ENCODE measurements at places on chromosomes 3 and 15. TPM values are rescaled to one million over a fixed set of nuclear protein-coding genes. Genes with fewer than 3 reads are reported as not detected.

The BLM gene
- total RNA-seq, result 64.1 TPM

- H3K27ac ChIP-seq, result no peak overlapping the region
- no peak overlapping the region for H3K4me3 ChIP-seq
- no peaks in the 10 kb centered on the region for H3K36me3 ChIP-seq
- no peak for DNase-seq
- no peaks in the 10 kb centered on the region for H3K4me1 ChIP-seq
Measured at GRCh38 chr3:55264919-55265318, 222.2 kb downstream of the WNT5A start.

DNA sequence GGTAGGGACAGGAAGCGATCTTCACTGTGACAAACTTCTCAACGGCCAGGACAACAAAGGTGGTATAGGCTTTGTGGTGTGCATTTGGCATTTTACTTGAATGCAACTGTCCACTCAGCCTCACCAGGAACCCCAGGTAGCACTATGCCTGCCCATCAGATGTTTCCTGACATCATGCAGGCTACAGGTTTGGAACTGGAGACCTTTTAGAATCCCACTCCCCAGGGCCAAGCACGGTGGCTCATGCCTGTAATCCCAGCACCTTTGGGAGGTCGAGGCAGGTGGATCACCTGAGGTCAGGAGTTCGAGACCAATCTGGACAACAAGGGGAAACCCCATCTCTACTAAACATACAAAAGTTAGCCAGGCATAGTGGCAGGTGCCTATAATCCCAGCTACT is 9.6 kb downstream of the STARD5 start:
- DNase-seq, result no peak
- peaks cover 71% of the 10 kb centered on the region for H3K36me3 ChIP-seq
- no peak overlapping the region for H3K4me3 ChIP-seq
- peaks cover 38% of the 10 kb centered on the region for H3K4me1 ChIP-seq
- H3K27me3 ChIP-seq, result no peaks in the 10 kb centered on the region

The AGTR1 gene
- not detected for total RNA-seq

The VILL gene
- total RNA-seq, result 11.4 TPM

DNA sequence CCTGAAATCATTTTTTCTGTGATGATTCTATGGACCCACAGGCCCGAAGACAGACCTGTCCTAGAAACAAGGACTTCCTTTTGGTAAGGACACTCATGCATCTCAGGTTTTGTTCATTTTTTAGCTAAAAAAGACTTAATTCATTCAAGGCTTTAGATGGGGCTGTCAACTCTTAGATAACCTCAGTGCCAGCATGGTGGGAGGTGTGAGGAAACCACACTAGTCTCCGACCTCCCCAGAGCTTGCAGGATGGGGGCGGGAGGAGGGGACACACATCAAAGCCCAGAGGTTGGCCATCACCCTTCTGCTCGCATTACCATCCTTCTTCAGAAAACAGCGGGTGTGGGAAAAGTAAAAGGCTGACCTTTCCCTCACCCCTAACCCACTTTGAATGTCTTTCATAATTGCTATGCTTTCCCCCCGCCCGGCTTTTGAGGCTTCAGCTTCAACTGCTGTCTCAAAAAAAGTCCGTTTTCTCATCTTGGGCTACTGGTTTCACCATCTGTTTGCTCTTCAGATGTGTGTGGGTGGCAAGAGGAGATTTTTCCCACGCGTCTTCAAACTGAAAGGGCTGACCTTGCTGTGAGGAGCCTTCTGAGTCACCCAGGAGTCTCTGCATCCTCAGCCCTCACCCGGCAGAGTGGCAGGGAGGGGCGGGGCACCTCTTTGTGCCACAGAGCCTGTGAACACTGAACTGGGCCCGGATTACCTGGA is 27.6 kb upstream of the CXCR6 start:
- peak overlapping the region; percentile 23 for H3K4me3 ChIP-seq
- H3K36me3 ChIP-seq, result peaks cover 33% of the 10 kb centered on the region
- peak; percentile 89 for DNase-seq
- H3K27me3 ChIP-seq, result peaks cover 25% of the 10 kb centered on the region
- H3K4me1 ChIP-seq, result peaks cover 29% of the 10 kb centered on the region
- peak overlapping the region; percentile 49 for H3K27ac ChIP-seq

GRCh38 chr15:61173899-61174689 is 55.0 kb downstream of the RORA start:
- H3K36me3 ChIP-seq, result no peaks in the 10 kb centered on the region
- DNase-seq, result no peak
- H3K4me1 ChIP-seq, result peaks cover 23% of the 10 kb centered on the region
- no peak overlapping the region for H3K4me3 ChIP-seq
- H3K27ac ChIP-seq, result no peak overlapping the region

- DNase-seq, result no peak
- H3K4me3 ChIP-seq, result peak overlapping the region; percentile 84
- peaks cover 27% of the 10 kb centered on the region for H3K4me1 ChIP-seq
- peaks cover 71% of the 10 kb centered on the region for H3K27me3 ChIP-seq
- H3K27ac ChIP-seq, result peak overlapping the region; percentile 87
Measured at GRCh38 chr3:179452176-179452564, 900 bp upstream of the GNB4 start.

- H3K27ac ChIP-seq, result peak overlapping the region; percentile 68
- peak overlapping the region; percentile 37 for H3K4me3 ChIP-seq
- H3K4me1 ChIP-seq, result peaks cover 54% of the 10 kb centered on the region
- H3K36me3 ChIP-seq, result peaks cover 21% of the 10 kb centered on the region
- no peak for DNase-seq
Measured at GRCh38 chr3:71488882-71489281, 94.6 kb downstream of the FOXP1 start.

The CKMT1A gene
- total RNA-seq, result 0.66 TPM

DNA sequence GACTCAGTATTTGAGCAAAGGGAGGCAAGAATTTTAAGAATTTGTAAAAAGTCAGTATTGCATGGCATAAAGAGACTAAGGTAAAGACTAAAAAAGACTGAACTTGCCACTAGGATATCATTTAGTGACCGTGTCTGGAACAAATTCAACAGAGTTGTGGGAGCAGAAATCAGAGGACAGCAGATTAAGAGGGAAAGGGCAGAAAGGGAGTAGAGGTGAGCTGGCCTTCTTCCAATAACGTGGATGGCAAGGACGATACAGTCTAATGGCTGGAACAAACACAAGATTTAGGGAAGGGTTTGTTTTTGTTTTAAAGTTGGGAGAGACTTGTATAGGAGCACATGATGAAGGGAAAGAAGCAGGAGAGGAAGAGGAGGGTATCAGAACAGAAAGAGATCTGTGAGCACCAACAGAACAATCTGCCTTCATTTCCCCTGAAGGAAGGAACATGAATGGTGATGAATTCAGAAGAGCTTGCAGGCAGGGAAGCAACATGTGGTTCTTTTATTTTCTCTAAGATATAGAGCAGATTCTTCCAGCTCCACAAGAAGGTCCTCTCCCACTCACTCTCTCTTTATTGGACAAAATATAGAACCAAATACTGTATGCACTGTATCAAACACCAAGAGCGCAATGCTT is 8.6 kb downstream of the VGLL4 start:
- peaks cover 27% of the 10 kb centered on the region for H3K36me3 ChIP-seq
- no peaks in the 10 kb centered on the region for H3K27me3 ChIP-seq
- H3K4me1 ChIP-seq, result peaks cover 71% of the 10 kb centered on the region
- peak overlapping the region; percentile 2 for H3K4me3 ChIP-seq
- H3K27ac ChIP-seq, result no peak overlapping the region
- DNase-seq, result no peak

- no peak for DNase-seq
- no peak overlapping the region for H3K4me3 ChIP-seq
- H3K4me1 ChIP-seq, result peaks cover 2% of the 10 kb centered on the region
- no peak overlapping the region for H3K27ac ChIP-seq
- H3K27me3 ChIP-seq, result no peaks in the 10 kb centered on the region
- H3K36me3 ChIP-seq, result no peaks in the 10 kb centered on the region
Measured at GRCh38 chr3:127077068-127077467, 94.2 kb downstream of the PLXNA1 start.

DNA sequence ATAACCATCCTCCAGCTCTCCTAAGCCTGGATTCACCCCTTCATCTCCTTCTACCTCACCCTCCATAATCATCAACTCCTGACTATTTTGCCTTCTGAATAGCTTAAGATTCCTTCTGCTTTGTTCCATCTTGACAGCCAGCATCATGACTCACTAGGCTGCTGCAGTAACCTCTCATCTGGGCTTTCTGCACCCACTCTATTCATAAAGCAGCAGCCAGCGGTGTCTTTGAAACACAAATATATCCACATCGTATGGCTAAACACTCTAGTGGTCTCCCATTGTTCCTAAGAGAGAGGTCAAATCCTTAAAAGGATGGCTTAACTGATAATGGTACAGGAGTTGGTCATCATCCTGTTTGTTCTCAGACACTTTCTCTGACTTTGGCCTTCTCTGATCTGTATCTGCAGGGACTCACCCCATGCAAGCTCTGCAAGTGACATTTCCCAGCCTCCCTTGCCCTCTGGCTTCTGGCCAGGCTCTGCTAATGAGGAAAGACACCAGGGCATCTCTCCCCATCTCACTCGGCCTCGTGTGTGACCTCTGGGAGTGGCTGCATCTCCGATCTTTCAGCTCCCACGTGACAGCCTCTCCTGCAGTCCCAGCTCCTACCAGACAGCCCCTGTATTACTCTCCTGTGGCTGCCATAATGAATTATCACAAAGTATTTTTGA is 6.2 kb downstream of the GRK7 start:
- DNase-seq, result no peak
- H3K27ac ChIP-seq, result no peak overlapping the region
- H3K27me3 ChIP-seq, result no peaks in the 10 kb centered on the region
- no peaks in the 10 kb centered on the region for H3K36me3 ChIP-seq
- H3K4me3 ChIP-seq, result no peak overlapping the region

DNA sequence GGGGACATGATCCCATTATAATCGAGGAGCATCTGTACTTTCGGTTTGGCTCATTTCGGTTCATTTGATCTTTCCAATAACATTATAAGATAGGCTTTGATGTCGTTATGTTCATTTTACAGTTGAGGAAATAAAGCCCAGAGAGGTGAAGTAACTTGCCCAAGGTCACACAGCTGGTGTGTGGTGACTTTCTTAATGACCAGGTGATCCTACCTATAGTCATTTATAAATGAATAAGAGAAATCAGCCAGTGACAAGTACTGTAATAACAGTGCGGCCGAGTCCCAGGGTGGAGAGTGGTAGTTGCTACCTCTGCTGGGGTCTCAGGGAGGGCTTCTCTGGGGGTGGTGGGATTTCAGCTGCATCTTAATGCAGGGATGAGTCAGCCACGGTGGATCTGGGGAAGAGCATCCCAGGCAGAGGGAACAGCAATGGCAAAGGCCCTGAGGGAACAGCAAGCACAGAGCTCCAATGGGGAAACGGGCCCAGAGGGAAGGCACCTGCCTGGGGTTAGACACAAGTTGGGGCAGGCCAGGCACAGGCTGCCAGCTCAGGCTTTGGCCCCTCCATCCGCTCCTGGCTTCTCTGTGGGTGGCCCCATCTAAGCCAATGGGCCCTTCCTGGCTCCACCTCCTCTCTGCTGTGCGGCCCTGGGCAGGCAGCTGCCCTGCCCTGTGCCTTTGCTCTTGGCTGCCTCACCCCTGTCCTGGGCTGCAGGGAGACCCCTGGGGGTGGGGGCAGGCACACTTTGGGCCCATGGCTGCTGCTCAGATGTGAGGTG is 1.1 kb upstream of the FBLN2 start:
- H3K4me3 ChIP-seq, result peak overlapping the region; percentile 54
- H3K4me1 ChIP-seq, result peaks cover 23% of the 10 kb centered on the region
- no peak for DNase-seq
- no peak overlapping the region for H3K27ac ChIP-seq
- H3K36me3 ChIP-seq, result no peaks in the 10 kb centered on the region
- H3K27me3 ChIP-seq, result peaks cover 50% of the 10 kb centered on the region

DNA sequence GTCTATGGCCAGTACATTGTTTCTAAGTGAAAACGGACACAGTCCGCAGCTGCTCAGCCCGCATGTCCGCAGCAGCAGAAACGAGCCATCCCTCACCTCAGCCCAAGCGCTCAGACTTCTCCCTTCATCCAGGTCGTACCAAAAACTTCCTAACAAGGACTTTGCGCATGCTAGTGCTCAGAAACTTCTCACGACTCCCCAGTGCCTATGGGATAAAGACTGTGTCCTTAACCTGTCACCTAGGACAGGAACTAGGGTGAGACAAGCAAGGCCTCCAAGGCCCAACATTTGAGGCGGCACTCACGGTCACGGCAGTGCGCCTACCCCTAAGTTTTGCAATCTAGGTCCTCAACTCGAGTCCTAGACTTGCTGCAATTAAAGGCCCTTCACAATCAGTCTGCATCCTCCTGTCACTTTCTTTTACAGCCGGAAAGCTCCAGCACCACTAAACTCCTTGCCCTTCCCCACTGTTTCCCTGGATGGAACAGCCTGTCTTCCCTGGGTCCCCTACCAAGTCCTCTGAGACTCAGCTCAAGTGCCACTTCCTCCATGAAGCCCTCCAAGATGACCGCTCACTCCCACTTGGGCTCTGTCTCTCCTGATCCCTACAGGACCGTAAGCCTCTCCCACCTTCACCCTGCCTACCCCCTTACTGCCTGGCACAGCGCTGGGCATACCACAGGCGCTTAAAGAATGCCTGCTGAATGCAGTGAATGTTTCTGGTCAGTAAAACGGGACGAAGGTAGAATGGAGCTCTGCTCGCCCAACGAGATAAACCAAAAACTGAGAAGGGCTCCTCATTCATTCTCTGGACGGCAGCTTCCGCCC is 1.2 kb downstream of the CLN6 start:
- peaks cover 7% of the 10 kb centered on the region for H3K27me3 ChIP-seq
- peak; percentile 63 for DNase-seq
- peaks cover 17% of the 10 kb centered on the region for H3K36me3 ChIP-seq
- peak overlapping the region; percentile 91 for H3K4me3 ChIP-seq

GRCh38 chr15:35958021-35958420 is 412.1 kb upstream of the DPH6 start:
- H3K27me3 ChIP-seq, result no peaks in the 10 kb centered on the region
- H3K4me3 ChIP-seq, result no peak overlapping the region
- DNase-seq, result no peak
- no peaks in the 10 kb centered on the region for H3K4me1 ChIP-seq
- no peak overlapping the region for H3K27ac ChIP-seq
- no peaks in the 10 kb centered on the region for H3K36me3 ChIP-seq

The ZNF80 gene
- 0.21 TPM for total RNA-seq

- peaks cover 3% of the 10 kb centered on the region for H3K27me3 ChIP-seq
- DNase-seq, result no peak
- no peak overlapping the region for H3K4me3 ChIP-seq
- H3K36me3 ChIP-seq, result no peaks in the 10 kb centered on the region
- H3K27ac ChIP-seq, result no peak overlapping the region
- no peaks in the 10 kb centered on the region for H3K4me1 ChIP-seq
Measured at GRCh38 chr15:92332125-92332899, 61.4 kb upstream of the ST8SIA2 start.

DNA sequence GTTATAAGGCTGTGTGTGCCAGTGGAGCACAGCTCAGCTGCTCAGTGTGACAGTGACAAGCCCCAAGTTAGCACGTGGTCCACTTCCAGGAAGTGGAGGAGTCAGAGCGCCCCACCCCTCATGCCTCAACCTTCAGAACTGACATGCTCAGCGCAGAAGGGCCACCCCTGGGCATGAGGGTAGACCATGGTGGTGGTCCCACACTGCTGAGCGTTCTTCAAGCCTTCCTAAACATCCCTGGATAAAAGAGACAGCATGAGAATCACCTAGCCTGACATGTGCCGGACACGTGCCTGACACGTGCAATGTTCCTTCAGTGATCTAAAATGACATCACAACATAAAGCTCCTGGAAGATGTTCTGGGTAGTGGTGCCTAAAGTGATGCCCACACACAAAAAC is 16.8 kb downstream of the ATP10A start:
- peak; percentile 88 for DNase-seq
- H3K27ac ChIP-seq, result peak overlapping the region; percentile 99
- peaks cover 57% of the 10 kb centered on the region for H3K4me1 ChIP-seq
- peak overlapping the region; percentile 61 for H3K4me3 ChIP-seq
- peaks cover 29% of the 10 kb centered on the region for H3K36me3 ChIP-seq

Measured in activated CD4-positive, alpha-beta T cell treated with anti-CD3 and anti-CD28 coated beads, Interleukin-2, amount 10 ng/mL, durations not matched to agents 24 days and 14 days (primary cell).